ENCODE measurements at places on chromosomes 7 and 10.

DNA sequence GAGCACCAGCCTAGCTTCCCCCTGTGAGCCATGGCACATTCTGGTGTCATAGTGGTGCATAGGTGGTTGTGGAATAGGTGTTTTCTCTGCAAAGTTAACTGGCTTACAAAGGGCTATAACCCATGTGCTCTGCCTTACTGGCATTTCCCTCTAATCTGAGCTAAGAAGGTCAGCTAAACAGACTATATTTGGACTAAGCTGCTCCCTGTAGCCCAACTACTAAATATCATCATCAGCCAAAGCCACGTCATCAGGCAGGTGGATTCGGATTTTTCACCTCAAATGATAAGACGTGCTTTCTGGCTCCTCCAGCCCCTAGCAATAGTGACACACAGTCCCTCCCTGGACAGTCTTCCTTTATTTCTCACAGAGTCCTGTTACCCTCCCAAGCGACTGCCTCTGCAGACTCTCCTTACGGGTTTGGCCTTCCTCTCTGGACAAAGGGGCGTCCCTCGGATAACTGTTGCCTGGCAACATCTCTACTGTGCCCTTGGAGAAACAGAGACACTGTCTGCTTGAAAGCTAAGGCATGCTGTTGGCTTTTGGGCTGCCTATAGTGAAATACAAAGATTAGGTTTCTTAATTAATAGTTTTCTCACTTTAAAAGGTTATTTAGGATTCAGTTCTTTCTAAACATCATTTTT, 9.1 kb downstream of the SLC13A4 start:
- DNase-seq: no peak

DNA sequence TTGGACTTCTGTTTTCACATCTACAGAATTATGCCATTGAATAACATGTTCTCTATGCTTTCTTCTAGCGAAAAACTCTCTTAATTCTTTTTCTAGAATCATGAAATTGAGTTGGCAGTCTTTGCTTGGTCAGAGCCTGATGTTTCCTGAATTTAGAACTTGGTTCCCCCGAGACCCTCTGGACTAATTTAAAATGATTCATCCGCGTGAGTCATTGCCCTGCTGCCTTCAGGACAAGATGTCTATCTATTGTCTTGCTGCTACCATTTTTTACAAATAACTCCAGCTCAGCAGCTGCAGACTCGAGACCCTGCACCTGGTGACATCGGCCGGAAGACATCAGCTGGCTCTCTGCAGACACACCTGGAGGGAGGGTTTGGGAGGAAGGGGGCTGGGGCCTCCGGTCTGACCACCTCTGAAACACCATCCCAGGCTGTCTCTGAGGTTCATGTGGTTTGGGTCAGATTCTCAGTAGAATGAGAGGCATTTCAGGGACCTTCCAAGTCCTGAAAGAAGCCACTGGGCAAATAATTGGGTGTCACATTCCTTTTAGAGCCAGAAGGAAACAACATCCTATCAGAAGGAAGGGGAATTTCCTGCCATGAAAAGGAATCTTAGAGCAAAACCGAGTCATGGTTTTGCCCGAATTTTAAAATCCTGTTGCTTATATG, 20.9 kb upstream of the KLF6 start:
- DNase-seq: peak; percentile 86

DNA sequence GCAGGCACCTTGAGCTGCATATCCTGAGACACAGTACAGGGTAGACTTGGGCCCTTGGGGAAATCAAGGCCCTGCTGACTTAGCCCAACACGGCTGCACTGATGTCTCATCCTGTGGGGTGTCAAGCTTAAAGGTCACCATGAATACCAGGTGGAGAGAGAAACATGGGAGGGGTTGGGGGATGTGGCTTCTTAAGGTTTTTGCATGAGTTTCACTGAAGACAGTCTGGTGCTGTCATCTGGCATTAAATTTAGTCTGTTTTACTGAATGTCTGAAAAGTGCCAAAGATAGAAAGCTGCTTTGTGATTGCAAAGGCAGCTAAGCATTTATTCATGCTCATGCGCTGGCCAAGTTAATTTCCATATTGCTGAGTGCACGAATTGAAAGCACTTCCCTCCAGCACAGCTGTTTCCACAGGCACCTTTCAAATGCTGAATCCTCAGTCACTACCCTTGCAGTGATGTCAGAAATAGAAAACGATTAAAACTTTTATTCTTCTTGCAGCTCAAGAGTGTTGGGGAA, 102.1 kb downstream of the OSBPL3 start:
- DNase-seq: no peak

- DNase-seq: no peak
Observed at GRCh38 chr10:8705415-8705814, 650.9 kb downstream of the GATA3 start.

GRCh38 chr7:4574851-4575250, 107.2 kb upstream of the FOXK1 start:
- no peak for DNase-seq

GRCh38 chr10:79292891-79293746, 54.1 kb upstream of the PPIF start:
- peak; percentile 70 for DNase-seq

DNA sequence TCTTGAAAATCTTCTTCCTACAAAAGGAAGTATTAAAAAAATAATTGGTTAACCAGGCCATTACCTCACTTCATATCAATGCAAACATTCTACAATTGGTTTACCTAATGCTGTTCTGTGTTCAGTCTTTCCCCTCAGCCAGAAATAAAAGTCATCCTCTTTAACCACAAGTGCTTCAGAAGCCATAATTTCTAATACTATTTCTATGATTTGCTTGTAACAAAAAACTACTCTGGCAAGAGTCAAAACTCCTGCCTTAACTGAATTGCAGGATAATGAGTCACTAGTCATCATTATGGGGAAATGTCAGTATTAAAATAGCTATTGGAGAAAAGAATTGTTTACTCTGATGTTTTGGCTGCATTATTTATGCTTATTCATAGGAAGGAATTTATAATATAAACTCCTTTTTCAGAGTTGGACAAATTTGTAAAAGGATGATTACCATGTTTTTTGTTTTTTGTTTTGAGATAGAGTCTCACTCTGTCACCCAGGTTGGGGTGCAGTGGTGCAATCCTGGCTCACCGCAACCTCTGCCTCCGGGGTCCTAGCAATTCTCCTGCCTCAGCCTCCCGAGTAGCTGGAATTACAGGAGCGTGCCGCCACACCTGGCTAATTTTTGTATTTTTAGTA, 55.5 kb upstream of the ODAD2 start:
- DNase-seq: no peak

DNA sequence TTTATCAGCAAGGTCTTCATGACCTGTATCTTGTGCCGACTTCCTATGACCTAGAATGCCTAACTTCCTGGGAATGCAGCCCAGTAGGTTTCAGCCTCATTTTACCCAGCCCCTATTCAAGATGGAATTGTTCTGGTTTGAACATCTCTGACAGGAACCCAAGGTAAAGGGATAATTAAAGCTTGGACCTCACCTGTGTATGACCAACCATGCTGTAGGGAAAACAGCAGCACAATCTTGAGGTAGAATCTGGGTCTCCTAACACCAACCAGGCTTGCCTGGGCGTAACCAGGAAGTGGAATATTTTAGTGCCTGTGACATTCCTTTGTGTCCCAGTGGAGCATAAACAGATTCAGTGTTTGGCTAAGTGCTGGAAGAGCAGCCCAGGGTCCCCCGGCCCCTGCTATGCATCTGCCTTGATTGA, 94.1 kb downstream of the PFKFB3 start:
- DNase-seq: no peak

DNA sequence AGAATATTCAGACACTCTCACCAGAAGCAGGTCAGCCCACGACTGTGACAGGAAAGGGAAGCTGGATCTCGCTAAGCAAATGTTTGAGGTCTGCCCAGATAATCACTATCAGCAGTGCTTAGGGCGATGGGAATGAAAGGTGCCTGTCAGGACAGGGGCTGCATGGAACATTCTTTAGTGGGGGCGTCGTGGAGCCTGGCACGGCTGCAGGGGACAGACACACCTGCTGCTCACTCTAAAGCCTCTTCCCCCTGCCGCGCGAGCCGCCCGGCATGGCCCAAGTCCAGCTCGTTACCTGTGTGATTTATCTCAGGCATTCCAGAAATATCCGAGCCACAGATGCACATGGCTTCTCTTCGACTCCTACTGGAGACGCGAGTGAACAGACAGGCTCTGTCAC, 235.5 kb downstream of the GLRX3 start:
- DNase-seq: no peak

- DNase-seq: no peak
Observed at GRCh38 chr10:8049865-8050555, 4.5 kb upstream of the GATA3 start.

- no peak for DNase-seq
Observed at GRCh38 chr7:107631588-107632491, 28.8 kb upstream of the SLC26A4 start.

DNA sequence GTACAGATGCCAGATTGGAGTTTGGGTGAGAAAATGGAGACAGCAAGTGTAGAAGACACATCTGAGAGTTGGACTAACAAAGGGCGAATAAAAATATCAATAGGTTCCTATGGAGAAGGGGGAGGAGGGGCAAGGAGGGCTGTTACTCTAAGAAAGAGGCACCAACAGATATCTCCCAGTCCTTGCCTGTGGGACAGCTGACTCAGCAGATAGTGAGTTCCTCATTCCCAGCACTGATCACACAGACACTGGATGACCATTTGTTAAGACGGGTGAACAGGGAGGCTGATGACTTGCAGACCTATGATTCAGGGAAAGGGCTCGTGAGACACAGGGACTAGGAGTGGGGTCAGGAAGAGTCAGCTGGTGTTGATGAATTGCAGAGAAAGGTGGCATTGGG, 5.7 kb upstream of the PRR15 start:
- DNase-seq: no peak

- no peak for DNase-seq
Observed at GRCh38 chr7:90698616-90699015, 102.5 kb downstream of the CDK14 start.

- peak; percentile 67 for DNase-seq
Observed at GRCh38 chr10:71964743-71965515, 734 bp downstream of the CHST3 start.

GRCh38 chr7:156652886-156653568, 12.5 kb downstream of the RNF32 start:
- no peak for DNase-seq

DNA sequence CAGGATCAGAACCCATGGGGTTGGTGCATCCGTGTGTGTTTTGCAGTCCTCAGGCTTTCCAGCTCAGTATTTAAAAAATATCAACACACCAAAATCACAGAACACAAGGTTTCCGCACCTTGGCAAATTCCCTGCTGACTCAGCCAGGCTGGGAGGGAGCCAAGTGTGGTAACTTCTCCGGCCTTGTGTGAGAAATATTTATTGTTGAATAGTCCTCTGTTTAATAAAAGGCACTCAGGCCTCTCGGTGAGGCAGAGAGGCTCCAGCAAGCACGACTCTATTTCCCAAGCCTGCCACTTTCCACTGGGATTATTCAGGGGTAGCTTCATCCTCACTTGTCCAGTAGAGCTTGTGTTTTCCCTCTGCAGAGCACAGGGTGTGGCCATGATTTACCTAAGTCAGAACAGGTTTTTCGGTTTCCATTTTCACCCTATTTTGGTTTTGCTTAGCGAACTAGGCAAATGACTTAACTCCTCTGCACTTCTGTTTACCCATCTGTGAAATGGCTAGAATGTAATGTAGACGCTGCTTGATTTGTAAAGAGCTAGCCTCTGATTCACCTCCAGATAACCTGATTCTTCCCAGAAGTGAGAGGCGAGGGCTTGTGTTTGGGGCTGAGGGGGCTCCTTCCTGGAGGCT, 13.0 kb upstream of the CHST15 start:
- DNase-seq: no peak

All from activated effector memory CD4-positive, alpha-beta T cell treated with anti-CD3 and anti-CD28 coated beads, Interleukin-2, amount 50 U/mL, for 16 hours (primary cell).